NCI-H524 treated with DMSO at 0.1 percent for 48 hours (cell line): ENCODE measurements at places on chromosomes 12 and 14.

- DNase-seq: no peak
Measured at GRCh38 chr14:77214216-77214615, 32.6 kb downstream of the TMEM63C start.

DNA sequence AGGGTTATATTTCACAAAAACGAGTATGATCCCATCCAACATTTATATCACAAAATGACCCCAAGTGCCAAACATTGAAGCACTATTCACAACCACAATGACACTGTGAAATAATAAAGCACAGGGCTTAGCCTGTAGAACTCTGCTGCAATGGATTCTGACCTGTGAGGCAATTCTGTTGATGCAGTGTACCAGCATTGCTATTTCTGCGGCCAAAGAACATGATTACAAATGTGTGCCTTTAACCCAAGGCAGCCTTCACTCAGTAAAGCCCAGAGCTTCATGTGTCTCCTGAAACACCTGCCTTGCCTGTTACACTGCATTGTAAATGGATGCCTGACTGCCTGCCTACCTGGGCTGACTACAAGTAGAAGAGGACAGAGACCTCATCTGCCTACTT is 158.0 kb downstream of the PPM1H start:
- no peak for DNase-seq

- no peak for DNase-seq
Measured at GRCh38 chr12:72790273-72790672, 518.1 kb downstream of the TRHDE start.

- no peak for DNase-seq
Measured at GRCh38 chr12:132415327-132416120, 74.4 kb upstream of the FBRSL1 start.

DNA sequence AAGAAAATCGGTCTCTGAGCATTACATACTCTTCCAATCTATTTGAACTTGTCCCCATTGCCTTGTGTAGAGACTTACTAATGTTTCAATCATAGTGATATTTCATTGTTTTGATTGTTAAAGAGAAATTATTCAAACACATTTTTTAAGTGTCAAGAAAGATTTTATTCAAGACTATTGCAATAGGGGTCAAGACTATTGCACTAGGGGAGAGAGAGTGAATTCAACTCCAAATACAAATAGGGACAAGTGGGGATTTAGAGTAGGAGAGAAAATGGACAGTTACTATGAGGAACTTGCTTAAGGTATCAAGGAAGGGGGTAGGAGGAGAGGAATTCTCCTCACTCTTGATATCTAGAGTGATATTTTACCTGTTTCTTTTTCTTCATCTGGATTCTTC is 73.1 kb downstream of the FAR2 start:
- no peak for DNase-seq

DNA sequence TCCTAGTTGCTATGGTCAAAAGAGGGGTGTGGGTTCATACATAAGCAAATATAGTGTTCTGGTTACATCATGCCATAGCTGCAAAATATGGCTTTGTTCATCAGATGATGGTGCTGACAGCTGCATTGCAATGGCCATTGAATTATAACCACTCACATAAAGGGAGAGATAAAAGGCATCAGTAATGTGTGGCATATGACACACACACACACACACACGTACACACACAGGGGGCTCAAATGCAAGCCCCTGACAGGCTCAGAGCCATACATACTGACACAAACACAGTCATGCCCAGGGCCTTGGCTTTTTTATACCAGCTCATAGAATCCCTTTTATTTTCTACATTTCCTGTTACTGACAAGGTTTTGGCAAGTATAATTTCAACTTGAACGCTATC is 698.9 kb downstream of the BCL11B start:
- DNase-seq: no peak

DNA sequence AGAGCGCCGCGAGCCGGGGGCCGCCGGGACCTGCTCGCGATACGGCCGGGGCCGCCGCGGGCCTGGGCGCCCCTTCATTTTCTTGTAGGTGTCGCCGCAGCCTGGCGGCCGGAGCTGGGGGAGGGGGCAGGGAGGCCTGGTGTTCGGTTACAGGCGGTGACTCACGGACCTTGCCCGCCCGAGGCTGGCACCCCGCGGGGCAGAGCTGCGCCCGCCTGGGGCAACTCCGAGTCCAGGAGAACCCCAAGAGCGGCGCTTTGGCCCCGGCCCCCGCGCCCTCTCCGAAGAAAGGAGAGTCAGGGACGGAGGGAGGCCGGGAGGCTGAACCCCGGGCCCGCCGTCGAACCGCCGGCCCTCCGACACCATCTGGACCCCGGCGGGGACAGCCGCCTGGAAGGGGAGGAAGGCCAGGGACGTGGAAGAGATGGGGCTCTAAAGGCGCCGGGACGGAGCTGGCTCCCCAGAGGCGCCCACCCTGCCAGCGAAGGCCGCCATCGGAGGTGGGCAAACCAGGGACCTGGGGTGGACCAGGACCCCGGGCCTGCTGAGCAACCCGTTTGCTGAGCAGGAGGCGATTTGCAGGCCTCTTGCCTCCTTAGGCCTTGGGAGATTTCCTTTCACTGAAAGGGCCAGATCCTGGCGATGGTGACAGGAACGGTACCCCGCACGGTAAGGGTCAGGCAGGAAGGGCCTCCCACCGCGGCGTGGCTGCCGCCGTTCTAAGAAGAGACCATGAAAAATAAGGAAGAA is 843 bp upstream of the NUAK1 start:
- no peak for DNase-seq

DNA sequence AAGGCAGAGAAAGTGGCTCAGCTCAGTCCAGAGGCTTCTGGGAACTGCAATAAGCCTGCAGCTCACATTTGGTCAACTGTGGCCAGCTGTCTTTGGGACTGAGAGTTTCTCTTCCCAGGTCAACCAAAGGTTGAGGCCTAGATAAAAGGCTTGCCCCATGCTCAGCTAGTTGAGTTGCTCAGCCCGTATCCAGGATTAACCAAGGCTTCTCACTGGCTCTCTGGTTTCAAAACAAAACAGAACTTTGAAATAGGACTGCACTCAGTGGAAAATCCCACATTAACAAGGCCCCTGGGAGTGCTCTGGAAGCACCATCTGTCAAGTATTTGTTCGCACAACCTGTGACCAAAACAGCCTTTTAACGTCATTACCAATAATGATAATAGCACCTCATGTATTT is 40.3 kb upstream of the NUAK1 start:
- peak; percentile 95 for DNase-seq

GRCh38 chr12:2531371-2531770 is 263.4 kb upstream of the FKBP4 start:
- DNase-seq: no peak
